Stimulated activated CD8-positive, alpha-beta memory T cell treated with anti-CD3 and anti-CD28 coated beads, Interleukin-15, amount 100 ng/mL, for 48 hours (primary cell): ENCODE measurements at places on chromosomes 4 and X.
A peak's percentile ranks its signal among the peaks of the same experiment; 100 is the strongest.

GRCh38 chr4:89582756-89583505, 254.0 kb downstream of the SNCA start:
- DNase-seq = no peak

GRCh38 chrX:120549483-120550452, 11.0 kb downstream of the CUL4B start:
- DNase-seq = peak; percentile 4

GRCh38 chr4:140809676-140810075, 53.5 kb upstream of the TBC1D9 start:
- DNase-seq = no peak

GRCh38 chr4:175412161-175412560, 399.9 kb downstream of the GPM6A start:
- no peak for DNase-seq

GRCh38 chrX:51296138-51296537, 36.5 kb upstream of the NUDT10 start:
- no peak for DNase-seq

GRCh38 chr4:182640932-182641331, 276.3 kb downstream of the DCTD start:
- DNase-seq = no peak

GRCh38 chrX:120726294-120726693, 96.4 kb upstream of the C1GALT1C1 start:
- no peak for DNase-seq

DNA sequence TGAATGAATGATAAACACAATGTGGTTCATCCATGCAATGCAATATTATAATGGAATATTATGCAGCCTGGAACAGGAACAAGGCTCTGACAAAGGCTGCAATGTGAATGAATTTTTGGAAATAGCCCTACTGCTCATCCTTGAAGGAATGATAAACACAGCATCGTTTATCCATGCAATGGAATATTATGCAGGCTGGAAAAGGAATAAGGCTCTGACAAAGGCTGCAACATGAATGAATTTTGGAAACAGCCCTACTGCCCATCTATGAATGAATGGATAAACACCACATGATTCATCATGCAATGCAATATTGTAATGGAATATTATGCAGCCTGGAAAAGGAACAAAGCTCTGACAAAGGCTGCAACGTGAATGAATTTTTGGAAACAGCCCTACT, 159.4 kb downstream of the CRLF2 start:
- no peak for DNase-seq

GRCh38 chr4:18568600-18568999, 547.0 kb upstream of the LCORL start:
- DNase-seq = no peak

GRCh38 chr4:112341033-112341432, 43.9 kb downstream of the ALPK1 start:
- no peak for DNase-seq

DNA sequence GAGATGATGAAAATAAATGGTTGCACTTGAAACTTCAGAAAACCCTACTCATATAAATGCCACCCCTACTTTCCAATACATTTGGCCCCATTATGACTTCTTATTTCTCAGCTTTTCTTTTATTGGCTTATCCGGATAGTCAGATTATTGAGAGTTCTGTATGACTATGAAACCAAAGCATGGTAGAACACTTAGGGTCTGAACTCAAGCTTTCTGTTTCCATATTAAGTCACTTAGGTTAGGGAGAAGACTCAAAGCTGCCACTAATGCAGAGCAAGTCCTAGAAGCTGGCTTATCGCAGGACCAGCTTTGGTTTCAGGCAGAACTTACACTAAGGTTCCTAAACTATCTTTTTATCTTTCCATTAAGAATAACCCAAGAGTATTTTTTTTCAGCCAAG, 229.9 kb upstream of the CPEB2 start:
- no peak for DNase-seq

- no peak for DNase-seq
These were observed 1624.7 kb downstream of the ARAP2 start for GRCh38 chr4:34619531-34620162.

- no peak for DNase-seq
These were observed 1021.2 kb downstream of the PCDH7 start for GRCh38 chr4:31741326-31741725.

DNA sequence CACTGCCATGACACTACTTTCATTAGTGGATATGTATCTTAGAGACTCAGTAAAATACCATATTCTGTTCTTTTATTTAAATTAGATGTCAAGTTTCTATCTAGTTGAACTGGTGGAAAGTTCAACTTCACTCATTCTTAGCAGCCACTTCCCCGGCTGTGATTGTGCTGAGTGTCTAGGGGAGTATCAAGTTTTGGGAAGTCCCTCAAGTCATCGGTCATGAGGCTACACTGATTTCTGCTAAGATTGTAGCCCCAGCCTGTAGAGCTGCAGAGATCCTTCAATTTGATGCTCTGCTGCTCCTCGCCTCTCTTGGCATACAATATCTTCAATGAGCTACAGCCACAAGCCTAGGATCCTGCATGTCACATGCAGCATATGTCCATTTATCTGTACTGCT, 53.9 kb downstream of the DMP1 start:
- DNase-seq = no peak

- DNase-seq = no peak
These were observed 44.7 kb downstream of the GPRASP3 start for GRCh38 chrX:102765217-102765616.

DNA sequence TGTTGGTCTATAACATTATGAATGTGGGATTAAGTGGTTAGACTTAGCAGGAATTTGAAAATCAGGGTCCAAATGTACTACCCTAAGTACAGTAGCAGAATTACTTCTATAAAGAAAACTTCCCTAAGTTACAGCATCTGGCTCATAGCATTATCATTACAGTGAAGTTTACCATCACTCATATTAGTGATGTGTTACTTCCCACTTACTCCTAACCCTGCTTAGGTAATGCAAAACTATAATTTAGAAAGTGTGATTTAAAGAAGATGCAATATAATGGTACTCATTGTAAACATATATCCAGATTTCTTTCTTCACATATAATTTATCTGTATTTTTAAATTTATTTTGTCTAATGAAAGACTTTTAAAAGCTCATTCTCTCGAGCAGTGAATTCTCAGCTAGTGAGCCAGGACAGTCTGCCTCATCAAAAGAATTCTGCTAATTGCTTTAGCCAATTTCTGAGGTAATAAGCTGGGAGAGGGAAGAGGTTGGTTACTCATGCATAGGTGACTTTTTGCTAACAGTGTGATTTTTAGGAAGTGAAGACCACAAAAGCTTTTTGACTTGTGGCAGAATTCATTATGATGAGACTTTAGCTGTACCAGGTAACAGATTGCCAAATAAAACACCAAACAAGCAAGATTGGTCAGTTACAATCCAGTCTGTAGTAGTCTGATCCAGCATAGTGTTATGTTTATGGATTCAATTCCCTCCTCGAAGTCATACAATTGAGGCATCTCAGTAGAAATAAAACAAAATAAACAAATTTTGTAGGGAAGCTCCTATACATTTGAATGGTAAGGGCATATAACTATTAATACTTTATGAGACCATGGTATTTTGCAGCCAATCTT, 21.0 kb downstream of the PLS3 start:
- no peak for DNase-seq

- no peak for DNase-seq
These were observed 67.1 kb downstream of the PGRMC2 start for GRCh38 chr4:128220286-128221235.
